IgD-negative memory B cell (primary cell): ENCODE measurements at places on chromosomes 3 and 15. TPM values are rescaled to one million over a fixed set of nuclear protein-coding genes. Genes with fewer than 3 reads are reported as not detected.

Gene KCNMB3
- polyA plus RNA-seq = 3.4 TPM

Gene NRG4
- polyA plus RNA-seq = not detected

Gene CRYGS
- not detected for polyA plus RNA-seq

Gene POLQ
- polyA plus RNA-seq = not detected

Gene C3orf52
- 0.50 TPM for polyA plus RNA-seq

Gene TGM5
- polyA plus RNA-seq = not detected

Gene TTLL13
- 0.08 TPM for polyA plus RNA-seq

Gene TRIM42
- polyA plus RNA-seq = not detected

Gene SLC2A2
- polyA plus RNA-seq = not detected

Gene MYRIP
- polyA plus RNA-seq = 0.11 TPM

Gene PCCB
- polyA plus RNA-seq = 40.3 TPM

Gene UBA7
- 61.5 TPM for polyA plus RNA-seq

Gene KATNBL1
- polyA plus RNA-seq = 51.6 TPM

Gene WNT7A
- 0.23 TPM for polyA plus RNA-seq

Gene MUC20
- polyA plus RNA-seq = 0.39 TPM
